Vagina (tissue), 2 donors: ENCODE measurements at places on chromosomes 6 and 20.

- no peak overlapping the region for H3K27ac ChIP-seq
- H3K36me3 ChIP-seq = peaks cover 8% of the 10 kb centered on the region
- no peak for DNase-seq
- no peak overlapping the region for H3K4me3 ChIP-seq
- peaks cover 7% of the 10 kb centered on the region for H3K4me1 ChIP-seq
Observed at GRCh38 chr6:138424004-138424904, 20.2 kb downstream of the HEBP2 start.

DNA sequence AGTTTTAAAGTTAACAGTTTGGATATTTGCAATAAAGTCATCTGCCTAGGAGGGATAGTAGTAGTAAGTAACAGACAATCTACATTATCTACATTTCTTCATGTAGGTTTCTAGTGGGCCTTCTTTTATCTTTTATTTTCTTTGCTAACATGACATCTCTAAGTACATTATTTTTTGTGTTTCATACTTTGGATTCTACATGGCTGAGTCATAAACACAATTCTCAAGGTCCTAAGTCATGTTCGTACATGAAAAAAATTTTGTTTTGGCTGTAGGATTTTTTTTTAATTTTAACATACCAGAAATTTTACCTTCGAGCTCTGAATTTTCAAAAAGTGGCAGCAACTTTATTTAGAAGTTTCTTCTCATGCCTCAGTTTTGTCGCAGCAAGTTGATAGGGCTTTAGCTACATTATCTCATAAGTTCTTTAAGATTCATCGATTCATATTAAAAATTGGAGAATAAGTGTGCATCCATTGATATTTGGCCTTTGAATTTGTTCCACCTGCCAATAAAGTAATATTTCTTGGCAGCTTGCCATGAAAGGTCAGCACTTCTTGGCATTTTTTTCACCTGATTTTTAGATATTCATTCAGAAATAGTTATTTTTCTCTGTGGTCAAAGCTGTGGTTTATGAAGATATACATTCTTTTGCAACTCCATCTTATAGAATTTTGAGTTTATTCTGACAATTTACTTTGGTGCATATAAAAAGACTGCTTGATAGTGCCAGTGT lies 146.2 kb downstream of the GRIK2 start:
- no peaks in the 10 kb centered on the region for H3K27me3 ChIP-seq
- no peak overlapping the region for H3K27ac ChIP-seq
- no peaks in the 10 kb centered on the region for H3K4me1 ChIP-seq
- H3K4me3 ChIP-seq = no peak overlapping the region

DNA sequence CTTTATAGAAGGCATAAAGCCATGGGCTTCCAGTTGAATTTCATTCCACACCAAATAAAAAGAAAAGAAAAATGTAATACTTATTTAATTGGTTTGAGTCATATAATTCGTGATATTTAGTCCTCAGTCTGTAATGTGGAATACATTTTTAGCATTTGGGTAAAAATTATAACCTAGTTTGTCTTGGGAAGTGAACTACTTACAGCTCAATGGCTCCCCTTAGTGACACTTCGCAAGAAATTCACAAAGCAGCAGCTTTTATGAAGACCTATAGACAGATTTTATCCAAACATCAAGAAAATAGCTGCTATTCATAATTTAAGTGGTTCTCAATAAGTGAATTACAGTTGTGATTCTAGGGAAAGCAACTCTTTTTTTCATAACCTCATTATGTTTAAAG lies 72.1 kb downstream of the RSPO3 start:
- no peak overlapping the region for H3K27ac ChIP-seq
- no peaks in the 10 kb centered on the region for H3K27me3 ChIP-seq
- no peaks in the 10 kb centered on the region for H3K36me3 ChIP-seq

- no peaks in the 10 kb centered on the region for H3K27me3 ChIP-seq
- DNase-seq = no peak
- peak overlapping the region; percentile 94 for H3K27ac ChIP-seq
- H3K4me1 ChIP-seq = peaks cover 11% of the 10 kb centered on the region
- peak overlapping the region; percentile 86 for H3K4me3 ChIP-seq
Observed at GRCh38 chr6:131134220-131134979, 867 bp upstream of the AKAP7 start.

DNA sequence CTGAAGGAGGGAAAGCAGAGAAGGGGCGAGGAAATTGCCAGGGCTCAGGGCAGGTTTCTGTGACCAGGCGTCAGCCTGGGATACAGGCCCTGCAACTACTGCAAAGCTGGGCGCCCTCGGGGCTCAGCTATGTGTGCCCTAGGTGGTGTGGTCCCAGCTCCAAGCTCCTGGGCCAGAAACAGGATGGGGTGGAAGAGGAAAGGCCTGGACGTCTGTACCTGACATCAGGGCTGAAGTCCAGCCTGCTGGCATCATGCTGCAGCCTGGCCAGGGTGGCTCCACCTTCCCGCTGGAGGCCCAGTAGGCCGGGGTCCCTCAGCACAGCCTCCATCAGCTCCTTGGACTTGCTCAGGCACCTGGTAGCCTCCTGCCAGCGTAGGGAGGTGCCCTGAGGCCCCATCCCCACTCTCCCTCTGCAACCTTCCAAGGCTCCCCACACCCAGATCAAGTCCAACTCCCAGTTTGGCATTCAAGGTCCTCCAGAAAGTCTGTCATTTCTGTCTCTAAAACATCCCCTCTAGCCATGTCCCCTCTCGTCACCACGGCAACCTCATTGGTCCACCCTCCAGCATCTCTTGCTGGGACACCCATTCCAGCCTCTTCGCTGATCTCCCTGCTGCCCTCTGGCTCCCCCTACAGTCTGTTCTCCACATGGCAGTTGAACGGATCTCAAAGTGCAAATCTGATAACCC lies 38.2 kb downstream of the KIAA1755 start:
- H3K27me3 ChIP-seq = no peaks in the 10 kb centered on the region
- H3K4me1 ChIP-seq = peaks cover 12% of the 10 kb centered on the region
- no peak overlapping the region for H3K4me3 ChIP-seq
- no peak for DNase-seq

- H3K4me1 ChIP-seq = no peaks in the 10 kb centered on the region
- DNase-seq = no peak
- H3K36me3 ChIP-seq = no peaks in the 10 kb centered on the region
- H3K4me3 ChIP-seq = no peak overlapping the region
- no peak overlapping the region for H3K27ac ChIP-seq
Observed at GRCh38 chr20:3105256-3106137, 21.0 kb upstream of the AVP start.

DNA sequence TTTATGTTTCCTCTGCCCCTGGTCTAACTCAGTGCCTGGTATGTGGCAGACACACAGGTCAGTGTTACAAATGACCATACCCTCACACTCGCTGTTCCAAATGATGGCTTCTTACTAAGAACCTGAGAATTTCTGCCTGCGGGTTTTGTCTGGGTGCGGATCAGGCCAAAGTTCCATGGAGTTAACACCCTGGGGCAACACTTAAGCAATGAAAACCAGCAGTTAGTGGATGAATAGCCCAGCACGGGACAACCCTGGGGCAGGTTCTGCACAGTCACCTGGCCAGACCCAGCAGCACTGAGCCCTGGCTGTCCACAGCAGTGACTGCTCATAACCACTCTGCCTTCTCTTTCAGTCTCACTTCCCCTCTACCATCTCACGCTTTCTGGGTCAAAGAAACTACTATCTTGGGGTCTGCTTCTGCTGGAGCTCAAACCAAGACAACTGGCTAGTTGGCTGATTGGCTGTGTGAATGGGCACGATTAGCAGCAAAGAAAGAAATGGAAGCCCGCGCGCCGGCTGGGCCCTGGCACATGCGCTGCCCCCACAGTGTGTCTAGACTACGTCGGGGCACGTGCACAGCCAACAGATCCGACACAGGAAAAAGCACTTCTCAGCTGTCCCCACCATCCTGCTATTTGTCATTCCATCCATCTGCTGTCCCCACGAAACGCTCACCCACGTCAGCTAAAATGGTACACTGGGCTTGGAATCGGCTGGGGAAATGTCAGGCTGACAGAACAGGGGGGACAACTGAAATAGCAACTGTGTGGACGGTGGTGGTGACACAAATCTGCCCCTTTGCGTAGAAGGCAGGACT lies 36.6 kb downstream of the MGME1 start:
- H3K27ac ChIP-seq = no peak overlapping the region
- no peak overlapping the region for H3K4me3 ChIP-seq
- H3K4me1 ChIP-seq = no peaks in the 10 kb centered on the region
- no peaks in the 10 kb centered on the region for H3K27me3 ChIP-seq

GRCh38 chr20:43786885-43787284 lies 60.1 kb upstream of the GTSF1L start:
- H3K27ac ChIP-seq = no peak overlapping the region
- H3K27me3 ChIP-seq = no peaks in the 10 kb centered on the region
- H3K36me3 ChIP-seq = no peaks in the 10 kb centered on the region
- no peak overlapping the region for H3K4me3 ChIP-seq
- peak; percentile 52 for DNase-seq
- H3K4me1 ChIP-seq = no peaks in the 10 kb centered on the region

- no peaks in the 10 kb centered on the region for H3K27me3 ChIP-seq
- no peak overlapping the region for H3K4me3 ChIP-seq
- no peak overlapping the region for H3K27ac ChIP-seq
- H3K4me1 ChIP-seq = no peaks in the 10 kb centered on the region
- H3K36me3 ChIP-seq = no peaks in the 10 kb centered on the region
- DNase-seq = no peak
Observed at GRCh38 chr20:60845146-60845545, 406.9 kb upstream of the CDH4 start.

DNA sequence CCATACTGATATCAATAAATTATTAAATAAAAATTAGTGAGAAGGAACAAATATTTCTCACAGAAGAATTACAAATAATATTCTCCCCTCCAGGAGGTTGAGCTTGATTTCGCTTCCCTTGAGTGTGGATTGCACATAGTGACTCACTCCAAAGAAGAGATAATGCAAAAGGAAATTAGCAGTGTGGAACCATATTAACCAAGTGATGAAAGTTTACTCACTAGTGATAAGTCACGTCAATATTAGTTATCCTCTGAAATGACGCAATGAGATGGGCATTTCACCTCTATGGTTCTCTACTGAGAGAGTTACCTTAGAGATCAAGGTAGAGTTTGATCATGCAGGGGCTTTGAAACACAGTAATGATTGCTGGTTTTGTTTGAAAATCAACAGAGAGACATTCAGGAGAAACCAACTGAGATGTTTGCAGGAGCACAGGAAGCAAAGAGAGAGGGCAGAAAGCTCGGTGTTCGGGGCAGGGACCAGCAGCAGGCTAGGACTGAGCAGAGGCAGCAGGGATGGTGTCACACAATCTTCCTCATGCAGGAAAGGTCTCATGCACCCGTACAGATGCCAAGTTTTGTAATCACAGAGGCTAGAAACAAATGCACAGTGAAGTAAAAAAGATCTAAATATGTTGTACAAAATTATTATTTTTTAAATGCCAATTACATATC lies 634.5 kb downstream of the QKI start:
- no peaks in the 10 kb centered on the region for H3K36me3 ChIP-seq
- H3K4me1 ChIP-seq = no peaks in the 10 kb centered on the region
- no peak overlapping the region for H3K4me3 ChIP-seq
- no peak overlapping the region for H3K27ac ChIP-seq
- H3K27me3 ChIP-seq = no peaks in the 10 kb centered on the region

- H3K4me1 ChIP-seq = no peaks in the 10 kb centered on the region
- no peaks in the 10 kb centered on the region for H3K36me3 ChIP-seq
- no peak for DNase-seq
- H3K27me3 ChIP-seq = no peaks in the 10 kb centered on the region
Observed at GRCh38 chr6:151016107-151016506, 150.6 kb downstream of the MTHFD1L start.

DNA sequence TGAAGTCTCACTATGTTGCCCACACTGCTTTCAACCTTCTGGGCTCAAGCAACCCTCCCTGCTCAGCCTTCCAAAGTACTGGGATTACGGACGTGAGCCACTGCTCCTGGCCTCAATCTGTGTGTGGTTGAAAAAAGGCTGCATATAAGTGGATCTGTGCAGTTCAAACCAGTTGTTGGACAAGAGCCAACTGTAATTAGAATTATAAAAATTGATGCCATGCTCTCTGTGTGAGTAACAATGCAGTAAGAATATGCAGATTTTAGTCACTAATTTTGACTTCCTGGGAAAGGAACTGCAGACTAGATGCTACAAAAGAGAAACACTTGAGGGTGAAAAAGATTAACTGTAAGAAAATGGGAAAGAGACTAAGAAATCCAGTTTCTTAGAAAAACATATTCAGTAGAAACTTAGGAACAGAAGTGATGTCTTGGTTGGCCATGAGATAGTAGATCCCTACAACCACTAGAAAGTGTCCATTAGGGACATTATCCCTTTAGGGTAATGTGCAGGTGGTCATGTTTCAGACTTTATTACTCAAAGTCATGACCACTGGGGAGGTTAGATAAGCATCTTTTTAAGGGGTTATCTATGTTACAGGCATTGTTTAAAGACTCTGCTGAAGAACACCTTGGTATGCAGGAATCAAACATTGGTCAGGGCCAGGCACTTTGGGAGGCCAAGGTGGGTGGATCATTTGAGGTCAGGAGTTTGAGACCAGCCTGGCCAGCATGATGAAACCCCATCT lies 26.3 kb downstream of the ITCH start:
- no peak overlapping the region for H3K27ac ChIP-seq
- peaks cover 54% of the 10 kb centered on the region for H3K4me1 ChIP-seq
- H3K4me3 ChIP-seq = no peak overlapping the region
- no peak for DNase-seq
- H3K27me3 ChIP-seq = no peaks in the 10 kb centered on the region
- H3K36me3 ChIP-seq = peaks cover 3% of the 10 kb centered on the region

DNA sequence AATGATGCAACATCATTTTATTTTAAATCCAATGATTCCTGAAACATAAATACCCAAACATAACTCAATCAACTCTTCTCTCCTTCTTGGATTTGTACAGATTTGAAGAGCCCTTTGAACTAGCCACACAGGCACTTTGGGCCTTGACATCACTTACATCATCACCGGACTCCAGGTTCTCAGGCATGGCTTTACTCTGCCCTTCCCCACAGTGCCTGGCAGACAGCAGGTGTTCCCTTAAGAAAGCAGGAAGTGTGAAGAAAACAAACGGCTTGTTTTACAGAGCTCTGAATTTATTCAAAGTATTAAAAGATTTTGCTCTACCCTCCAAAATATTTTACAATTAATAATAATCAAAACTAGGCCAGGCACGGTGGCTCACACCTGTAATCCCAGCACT lies 54.8 kb upstream of the GCM1 start:
- no peaks in the 10 kb centered on the region for H3K4me1 ChIP-seq
- no peak overlapping the region for H3K4me3 ChIP-seq
- H3K27ac ChIP-seq = no peak overlapping the region

DNA sequence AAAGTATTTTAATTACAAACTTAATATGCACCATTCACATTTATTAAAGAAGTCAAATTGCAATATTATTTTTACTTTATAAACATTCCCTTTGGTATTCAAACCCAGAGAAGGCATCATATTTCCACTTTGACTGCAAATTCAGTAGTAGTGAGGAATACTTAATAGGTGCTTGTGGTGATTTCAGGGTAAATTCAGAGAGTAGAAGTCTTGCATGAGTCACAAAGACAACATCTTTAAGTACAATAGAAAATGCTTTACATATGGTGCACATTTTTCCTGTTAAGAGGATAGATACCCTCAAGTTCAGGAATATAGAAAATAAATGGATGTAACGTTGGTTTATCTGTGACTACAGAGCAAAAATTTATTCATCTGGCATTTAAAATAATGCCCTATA lies 390.2 kb downstream of the TENT5A start:
- H3K36me3 ChIP-seq = no peaks in the 10 kb centered on the region
- no peak for DNase-seq
- H3K4me3 ChIP-seq = no peak overlapping the region
- no peaks in the 10 kb centered on the region for H3K27me3 ChIP-seq
- H3K27ac ChIP-seq = no peak overlapping the region
